Gastrocnemius medialis (tissue), 4 donors: ENCODE measurements at places on chromosomes 4 and X.

DNA sequence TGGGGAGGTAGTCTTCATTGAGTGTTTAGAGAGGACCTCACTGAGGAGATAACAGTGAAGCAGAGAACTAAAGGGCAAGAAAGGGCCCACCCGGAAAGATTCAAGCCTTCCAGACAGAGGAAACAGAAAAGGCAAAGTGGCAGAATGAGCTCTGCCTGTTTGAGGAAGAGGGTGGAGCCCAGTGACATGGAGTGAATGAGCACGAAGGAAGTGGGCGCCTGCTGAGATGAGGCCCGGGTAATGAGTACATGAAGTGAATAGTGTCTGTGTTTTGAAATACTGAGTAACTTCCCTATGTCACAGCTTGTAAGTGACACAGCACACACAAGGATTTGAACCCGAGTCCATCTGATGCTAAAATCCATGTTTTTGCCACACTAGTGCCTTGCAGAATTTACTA, 32.5 kb upstream of the TLR2 start:
- peak; percentile 51 for DNase-seq

DNA sequence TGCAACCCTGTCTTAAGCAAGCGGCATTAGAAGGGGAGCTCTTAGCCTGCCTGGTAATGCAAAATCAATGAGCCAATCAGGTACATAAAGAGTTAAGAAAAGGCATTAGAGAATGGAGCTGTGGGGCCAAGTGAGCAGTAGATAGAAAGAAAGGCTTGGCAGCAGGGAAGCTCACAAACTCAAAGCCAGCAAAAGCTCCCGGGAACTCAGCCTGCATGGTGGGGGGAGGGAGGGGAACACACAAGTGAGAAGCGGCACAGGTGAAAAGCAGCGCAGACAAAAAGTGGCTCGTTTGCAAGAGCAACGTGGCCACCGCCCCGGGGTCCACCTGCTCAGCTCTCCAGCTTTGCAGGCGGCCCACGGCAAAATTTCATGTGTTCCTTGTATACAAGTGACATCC, 818.5 kb downstream of the FAM133A start:
- no peak for DNase-seq

GRCh38 chr4:95749204-95749603, 90.7 kb upstream of the PDHA2 start:
- DNase-seq, result no peak

GRCh38 chrX:154372612-154373022, 1.8 kb downstream of the FLNA start:
- no peak for DNase-seq

DNA sequence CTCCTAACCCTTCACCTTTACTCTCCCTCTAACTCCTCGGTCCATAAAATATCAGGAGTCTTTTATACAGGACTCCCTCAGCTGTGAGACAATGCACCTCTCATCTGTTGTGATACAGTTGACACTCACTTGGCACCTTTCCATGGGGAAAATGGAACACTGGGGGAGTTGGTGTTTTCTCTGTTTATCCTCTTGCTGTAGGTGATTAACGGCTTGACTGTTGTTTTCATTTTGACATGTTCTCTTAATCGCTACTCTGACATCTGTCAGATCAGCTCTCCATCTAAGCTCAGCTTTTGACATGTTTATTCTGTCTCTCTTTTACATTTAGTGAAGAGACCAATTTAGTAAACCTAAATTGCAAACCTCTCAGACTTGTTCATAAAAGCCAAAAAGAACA, 604.8 kb downstream of the TRAM1L1 start:
- no peak for DNase-seq

GRCh38 chr4:6271701-6272465, 2.2 kb downstream of the WFS1 start:
- peak; percentile 31 for DNase-seq

- no peak for DNase-seq
These were observed 733 bp downstream of the CCNA2 start for GRCh38 chr4:121822796-121823504.
